ENCODE measurements at places on chromosomes 7 and 10.

GRCh38 chr10:126945351-126946030 lies 40.3 kb downstream of the DOCK1 start:
- no peak for DNase-seq

GRCh38 chr7:150408393-150409299 lies 29.5 kb downstream of the ZNF775 start:
- no peak for DNase-seq

DNA sequence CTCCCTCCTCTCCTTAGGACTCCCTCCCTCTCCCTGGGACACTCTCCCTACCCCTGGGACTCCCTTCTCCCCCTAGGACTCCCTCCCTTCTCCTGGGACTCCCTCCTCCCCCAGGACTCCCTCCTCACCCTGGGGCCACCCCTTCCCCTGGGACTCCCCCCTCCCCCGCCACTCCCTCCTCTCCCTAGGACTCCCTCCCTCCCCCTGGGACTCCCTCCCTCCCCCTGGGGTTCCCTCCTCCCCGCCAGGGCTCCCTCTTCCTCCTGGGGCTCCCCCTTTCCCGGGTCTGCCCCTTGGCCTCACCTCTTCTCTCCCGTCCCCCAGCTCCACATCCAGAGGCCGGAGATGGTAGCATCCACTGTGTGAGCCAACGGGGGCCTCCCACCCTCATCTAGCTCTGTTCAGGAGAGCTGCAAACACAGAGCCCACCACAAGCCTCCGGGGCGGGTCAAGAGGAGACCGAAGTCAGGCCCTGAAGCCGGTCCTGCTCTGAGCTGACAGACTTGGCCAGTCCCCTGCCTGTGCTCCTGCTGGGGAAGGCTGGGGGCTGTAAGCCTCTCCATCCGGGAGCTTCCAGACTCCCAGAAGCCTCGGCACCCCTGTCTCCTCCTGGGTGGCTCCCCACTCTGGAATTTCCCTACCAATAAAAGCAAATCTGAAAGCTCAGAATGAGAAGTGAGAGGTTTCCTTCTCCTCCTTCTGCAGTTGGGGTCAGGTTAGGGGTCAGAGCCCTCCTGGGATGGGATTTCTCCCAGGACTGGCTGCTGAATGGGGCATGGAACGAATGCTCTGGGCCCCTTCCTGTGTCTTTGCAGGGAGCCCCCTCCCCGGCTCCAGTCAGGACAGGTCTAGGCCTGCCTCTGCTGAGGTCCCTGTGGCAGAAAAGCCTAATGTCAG lies 1.4 kb upstream of the MUC17 start:
- no peak for DNase-seq

GRCh38 chr10:118495499-118495898 lies 99.9 kb downstream of the PRLHR start:
- DNase-seq: no peak

All from activated CD4-positive, alpha-beta memory T cell treated with anti-CD3 and anti-CD28 coated beads, Interleukin-2, amount 10 ng/mL, durations not matched to agents 7 days and 5 days (primary cell).